C1 segment of cervical spinal cord (tissue), 14 donors: ENCODE measurements at places on chromosomes 1 and 21.

DNA sequence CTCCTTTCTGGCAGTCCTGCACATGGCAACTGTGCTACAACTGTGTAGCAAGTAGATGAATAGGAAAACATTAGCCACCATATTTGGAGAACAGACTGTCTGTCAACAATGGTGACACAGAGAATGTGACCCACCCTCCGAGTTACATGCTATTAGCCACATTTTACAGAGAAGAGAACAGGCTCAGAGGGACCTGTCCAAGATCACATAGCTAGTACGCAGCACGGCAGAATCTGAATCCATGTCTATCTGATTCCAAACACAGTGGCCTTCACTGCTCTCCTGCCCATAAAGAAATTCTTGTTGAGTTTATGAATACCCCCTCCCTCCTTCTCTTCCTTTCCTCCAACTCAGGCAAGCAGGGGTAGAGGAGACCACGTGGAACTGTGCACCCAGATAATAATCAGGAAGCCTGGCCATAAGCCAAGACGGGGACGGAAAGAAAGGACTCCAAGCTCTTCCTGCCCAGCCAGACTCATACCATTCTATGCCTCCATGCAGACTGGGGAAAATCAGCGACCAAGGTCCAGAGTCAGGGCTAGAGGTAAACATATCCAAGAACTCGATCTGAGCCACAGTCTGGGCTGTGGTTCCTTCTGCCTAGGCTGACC is 78.8 kb downstream of the TRABD2B start:
- DNase-seq, result no peak

- no peak for DNase-seq
Measured at GRCh38 chr21:43604505-43605204, 54.6 kb downstream of the HSF2BP start.

- no peak for DNase-seq
Measured at GRCh38 chr1:28412731-28413130, 43.2 kb downstream of the PHACTR4 start.

GRCh38 chr1:218604217-218604616 is 259.1 kb downstream of the TGFB2 start:
- no peak for DNase-seq

DNA sequence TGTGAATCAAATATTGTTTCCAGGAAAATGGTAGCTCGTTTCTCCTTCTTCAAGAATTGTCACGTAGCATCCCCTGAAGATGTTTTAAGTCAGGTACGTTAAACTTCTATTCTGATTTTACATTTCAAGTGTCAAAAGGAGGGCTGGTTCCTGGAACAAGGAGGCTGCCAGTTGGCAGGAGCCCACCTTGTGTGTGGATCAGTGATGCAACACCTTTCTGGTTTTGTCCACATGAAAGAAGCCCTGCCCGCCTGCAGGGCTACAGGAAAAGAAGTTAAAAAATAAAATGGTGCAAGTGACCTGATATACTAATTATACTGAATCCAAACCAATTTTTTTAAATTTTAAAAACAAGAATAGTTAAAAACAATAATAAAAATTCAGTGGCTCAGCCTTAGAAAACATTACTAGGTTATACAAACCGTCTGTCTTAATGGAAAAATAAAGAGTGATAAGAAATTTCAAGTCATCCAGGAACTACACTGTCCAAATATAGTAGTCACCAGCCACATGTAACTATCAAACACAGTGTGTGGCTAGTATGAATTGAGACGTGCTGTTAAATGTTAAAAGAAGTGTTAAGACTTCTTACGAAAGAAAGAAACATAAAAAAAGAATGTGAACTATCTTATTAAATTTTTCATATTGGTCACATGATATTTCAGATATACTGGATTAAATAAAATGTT is 123.1 kb downstream of the APP start:
- DNase-seq, result no peak

DNA sequence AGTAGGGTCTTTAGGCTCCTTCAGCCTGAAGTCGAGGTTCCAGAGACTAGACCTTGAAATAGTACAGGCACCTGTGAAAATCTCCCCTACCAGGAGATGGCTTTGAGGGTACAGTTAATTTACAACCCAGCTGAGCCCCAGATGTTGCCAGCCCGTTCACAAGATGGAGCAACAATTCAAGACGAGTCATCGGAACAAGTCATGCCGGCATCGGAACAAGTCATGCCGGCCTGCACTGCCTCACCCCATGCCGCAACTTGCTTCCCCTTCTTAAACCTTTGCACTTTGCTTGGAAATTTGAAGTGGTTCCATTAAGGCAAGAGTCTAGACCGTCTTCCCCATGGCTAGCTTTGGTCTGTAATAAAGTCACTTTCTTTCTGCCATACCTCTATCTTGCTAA is 16.0 kb downstream of the HHAT start:
- no peak for DNase-seq

GRCh38 chr1:186511761-186512637 is 51.1 kb upstream of the PDC start:
- DNase-seq, result no peak

GRCh38 chr1:13960375-13960987 is 260.5 kb downstream of the PRDM2 start:
- peak; percentile 48 for DNase-seq

- no peak for DNase-seq
Measured at GRCh38 chr21:18443701-18444100, 40.1 kb upstream of the TMPRSS15 start.

- DNase-seq, result no peak
Measured at GRCh38 chr1:228275179-228275429, 67.3 kb downstream of the OBSCN start.

- no peak for DNase-seq
Measured at GRCh38 chr1:17094664-17095063, 24.6 kb downstream of the PADI2 start.

DNA sequence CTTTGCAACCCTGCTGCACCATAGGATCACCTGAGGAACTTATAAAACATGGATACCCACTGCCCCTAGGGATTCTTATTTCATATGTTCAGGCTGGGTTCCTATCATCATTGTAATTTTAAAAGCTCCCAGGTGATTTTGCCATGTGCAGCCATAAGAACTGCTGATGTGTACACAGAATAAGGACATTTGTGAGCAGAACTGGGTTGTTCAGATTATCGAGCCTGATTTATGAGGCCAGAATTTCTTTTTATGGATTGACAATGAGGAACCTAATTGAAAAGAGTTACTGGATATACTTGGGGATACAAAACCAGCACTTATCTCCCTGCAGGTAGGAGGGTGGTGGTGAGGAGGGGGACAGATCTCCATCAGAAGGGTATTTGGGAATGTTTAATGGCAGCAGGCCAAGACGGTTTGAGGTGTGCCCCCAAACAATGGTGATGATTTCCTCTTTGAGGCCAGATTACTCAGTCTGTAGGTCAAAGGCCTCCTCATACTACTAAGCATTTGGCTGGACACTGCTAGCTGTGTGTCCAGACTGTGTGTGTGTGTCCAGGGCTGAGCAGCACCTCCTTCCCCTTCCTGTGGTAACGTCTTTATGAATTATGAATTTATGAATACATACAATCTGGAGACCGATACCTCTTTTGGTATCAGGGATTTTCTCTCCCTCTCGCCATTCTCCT is 18.9 kb downstream of the NOS1AP start:
- no peak for DNase-seq

DNA sequence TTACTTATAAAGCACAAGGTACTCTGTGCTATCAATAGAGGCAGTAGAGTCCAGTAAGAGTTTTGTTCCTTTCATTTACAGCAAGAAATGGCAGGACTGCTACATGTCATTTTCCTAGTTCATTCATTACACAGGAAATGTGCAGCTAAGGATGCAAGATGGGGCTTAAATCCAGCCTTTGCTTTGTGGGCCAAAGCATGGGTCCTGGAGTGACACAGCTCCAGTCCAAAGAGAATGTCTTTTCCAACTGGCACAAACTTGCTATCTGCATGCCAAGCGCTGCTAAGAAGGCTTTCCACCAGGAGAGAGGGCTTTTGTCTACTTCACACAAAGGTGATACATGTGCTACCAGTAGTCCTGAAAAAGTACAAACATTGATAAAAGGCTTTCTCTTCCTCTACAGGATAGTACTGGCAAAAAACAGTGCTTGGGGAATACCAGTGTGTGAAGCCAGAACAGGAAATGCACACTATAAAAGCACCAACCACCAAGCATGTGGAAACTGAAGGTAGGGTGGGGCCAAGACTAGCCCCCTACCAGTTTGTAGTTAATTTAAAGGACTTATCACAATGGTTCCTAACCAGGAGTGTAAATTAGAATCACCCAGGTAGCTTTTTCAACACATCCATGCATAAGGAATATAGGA is 68.7 kb downstream of the ARID4B start:
- no peak for DNase-seq

DNA sequence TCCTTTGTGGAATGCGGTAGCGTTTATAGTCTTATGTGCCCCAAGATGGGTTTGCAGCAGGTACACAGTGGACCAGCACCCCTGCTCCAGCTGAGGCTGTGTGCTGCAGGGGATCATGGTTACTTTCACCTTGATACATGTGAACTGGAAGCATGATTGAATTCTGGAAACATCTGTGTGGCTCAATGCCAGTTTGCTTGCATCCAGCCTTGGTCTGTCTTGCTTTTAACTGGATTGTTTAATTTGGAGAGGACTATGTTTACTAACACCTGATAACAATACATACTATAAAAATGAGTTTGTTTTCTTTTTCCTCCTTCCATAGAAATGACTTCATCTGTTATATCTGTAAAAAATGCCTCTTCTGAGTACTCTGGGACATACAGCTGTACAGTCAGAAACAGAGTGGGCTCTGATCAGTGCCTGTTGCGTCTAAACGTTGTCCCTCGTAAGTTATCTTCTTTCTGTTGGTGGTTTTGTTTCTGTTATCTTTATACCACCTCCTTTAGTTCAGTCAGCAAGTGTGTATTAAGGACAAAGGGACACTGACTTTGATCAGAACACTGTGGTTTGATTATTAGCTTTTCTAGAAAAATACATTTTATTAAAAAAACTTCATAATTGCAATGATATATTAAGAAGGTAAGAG is 47.7 kb downstream of the CXADR start:
- DNase-seq, result no peak

DNA sequence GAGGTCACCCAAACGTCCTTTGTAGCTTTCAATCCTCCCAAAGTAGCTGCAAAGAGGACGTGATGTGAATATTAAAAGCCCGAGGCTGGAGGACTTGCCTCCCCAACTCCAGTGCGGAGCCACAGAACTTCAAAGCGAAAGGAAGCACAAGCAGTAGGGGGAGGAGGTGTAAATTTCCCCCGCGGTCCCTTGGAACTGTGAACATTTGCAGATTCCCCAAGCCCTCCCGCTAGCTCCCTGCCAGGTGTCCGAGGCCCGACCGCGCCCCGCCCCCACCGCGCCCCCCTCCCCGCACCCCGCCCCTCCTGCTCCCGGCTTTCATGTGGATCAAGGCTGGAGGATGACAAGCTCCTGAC is 41.5 kb upstream of the HAO2 start:
- peak; percentile 44 for DNase-seq
